NCI-H2171 (cell line): ENCODE measurements at places on chromosomes 7 and 10.
A peak's percentile ranks its signal among the peaks of the same experiment; 100 is the strongest.

DNA sequence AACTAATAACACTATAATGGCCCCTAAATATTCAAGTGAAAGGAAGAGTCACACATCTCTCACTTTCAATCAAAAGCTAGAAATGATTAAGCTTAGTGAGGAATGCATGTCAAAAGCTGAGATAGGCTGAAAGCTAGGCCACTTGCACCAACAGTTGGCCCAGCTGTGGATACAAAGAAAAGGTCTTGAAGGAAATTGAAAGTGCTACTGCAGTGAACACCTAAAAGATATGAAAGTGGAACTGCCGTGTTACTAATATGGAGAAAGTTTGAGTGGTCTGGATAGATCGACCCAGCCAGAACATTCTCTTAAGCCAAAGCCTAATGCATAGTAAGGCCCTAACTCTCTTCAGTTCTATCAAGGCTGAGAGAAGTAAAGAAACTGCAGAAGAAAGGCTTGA, 12.1 kb upstream of the SNX13 start:
- DNase-seq, result no peak

DNA sequence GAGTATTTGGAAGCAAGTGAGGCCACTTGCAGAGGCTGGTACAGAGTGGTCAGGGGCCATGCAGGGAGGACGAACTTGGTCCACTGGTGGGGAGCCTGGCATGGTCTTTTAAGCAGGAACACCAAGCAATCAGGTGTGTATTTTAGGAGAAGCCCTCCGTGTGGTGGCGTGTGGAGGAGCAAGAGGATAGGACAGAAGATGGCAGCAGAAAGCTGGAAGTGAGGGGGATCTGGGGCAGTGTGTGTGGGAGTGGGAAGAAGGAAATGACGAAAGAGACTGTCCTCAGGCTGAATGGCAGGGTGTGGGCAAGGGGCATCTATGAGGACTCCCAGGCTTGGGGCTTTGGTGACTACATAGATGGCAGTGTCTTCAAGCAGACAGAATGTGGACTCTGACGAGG, 51.2 kb downstream of the TEX36 start:
- no peak for DNase-seq

GRCh38 chr7:158077934-158078910, 509.4 kb downstream of the PTPRN2 start:
- peak; percentile 67 for DNase-seq

- no peak for DNase-seq
Observed at GRCh38 chr10:28810057-28810870, 132.9 kb downstream of the BAMBI start.

GRCh38 chr10:62333988-62334682, 40.0 kb upstream of the ZNF365 start:
- no peak for DNase-seq

GRCh38 chr7:149355390-149356048, 93.5 kb downstream of the ZNF783 start:
- no peak for DNase-seq

DNA sequence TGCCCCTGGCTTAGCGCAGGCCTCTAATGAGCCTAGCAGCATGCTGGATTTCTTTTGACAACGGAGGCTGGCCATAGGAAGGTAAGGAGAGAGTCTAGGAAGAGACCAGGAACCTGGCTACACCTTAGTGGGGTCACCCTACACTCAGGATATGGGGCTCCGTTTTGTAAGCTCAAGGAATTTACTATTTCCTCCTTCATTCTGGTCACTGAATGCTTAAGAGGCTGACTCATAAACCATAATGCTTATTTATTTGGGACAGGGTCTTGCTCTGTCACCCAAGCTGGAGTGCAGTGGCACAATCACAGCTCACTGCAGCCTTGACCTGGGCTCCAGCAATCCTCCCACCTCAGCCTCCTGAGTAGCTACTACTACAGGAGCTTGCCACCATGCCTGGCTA, 38.4 kb downstream of the CARD11 start:
- DNase-seq, result no peak

DNA sequence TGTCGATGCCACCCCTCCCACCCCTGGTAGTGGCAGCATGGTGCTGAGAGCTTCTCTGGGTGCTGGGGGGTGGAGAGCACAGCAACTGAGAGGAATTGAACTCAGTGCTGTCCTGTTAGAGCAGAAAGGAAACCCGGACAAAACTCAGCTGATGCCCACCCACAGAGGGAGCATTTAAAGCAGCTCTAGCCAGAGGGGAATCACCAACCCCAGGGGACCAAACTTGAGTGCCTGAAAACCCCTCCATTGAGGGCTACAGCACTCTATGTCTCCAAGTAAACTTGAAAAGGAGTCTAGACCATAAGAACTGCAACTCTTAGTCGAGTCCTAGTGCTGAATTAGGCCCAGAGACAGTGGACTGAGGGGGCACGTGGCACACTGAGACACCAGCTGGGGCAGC, 16.8 kb upstream of the FOXI2 start:
- no peak for DNase-seq

DNA sequence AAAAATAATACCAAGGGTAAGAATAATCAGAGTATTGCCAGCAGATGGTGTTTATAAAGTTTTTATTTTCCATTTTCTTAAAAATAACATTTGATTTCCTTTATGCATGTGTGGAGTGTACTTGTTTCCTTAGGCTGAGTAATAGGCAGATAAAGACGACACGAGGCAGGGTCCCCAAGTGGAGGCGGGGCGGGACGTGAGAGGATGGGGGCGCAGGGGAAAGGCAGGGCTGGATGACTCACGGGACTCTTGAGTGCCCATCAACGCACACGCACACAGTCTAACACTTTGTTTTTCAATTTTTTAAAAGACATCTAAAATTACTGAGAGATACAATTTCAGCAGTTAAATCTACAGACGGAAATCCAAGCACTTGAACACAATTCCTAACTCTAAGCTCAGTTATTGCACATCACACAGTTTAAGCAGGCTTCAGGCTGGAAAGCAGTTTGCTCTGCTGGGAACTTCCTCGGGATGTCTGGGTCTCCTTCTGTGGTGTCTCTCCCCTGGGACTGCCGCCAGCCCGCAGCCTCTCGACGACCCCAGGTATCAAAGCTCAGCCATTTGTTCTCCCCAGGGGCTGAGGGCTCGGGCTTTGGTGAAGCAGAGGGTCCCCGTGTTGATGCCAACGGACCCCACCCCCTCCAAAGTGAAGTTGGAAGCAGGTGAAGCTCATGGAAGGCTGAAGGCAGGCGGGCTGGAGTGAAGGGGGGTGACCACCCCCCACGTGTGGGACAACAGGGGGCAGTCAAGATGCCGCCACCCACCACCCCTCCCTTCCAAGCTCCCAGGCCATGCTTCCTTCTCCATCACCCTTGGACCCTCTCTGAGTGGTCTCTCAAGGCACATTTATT, 29.1 kb downstream of the SPOCK2 start:
- DNase-seq, result peak; percentile 7

DNA sequence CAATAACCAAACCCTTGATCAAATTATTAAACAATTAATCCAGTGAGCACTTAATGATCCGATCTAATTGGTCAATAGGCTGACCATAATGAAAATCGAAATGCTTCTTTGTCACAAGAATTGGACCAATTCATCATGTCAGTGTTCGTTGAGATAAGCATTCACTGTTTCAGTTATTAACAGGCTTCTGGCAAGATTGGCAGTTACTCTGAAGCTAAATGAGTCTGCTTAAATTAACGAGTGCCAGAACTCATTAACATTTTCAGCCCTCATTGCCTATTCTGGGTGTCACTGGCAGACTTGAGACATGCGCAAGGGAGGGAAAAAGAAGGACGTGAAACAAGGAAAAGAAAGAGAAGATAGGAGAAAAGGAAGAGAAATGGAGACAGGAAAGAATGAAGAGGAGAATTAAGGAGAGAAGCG, 30.7 kb upstream of the SLC26A3 start:
- DNase-seq, result no peak

DNA sequence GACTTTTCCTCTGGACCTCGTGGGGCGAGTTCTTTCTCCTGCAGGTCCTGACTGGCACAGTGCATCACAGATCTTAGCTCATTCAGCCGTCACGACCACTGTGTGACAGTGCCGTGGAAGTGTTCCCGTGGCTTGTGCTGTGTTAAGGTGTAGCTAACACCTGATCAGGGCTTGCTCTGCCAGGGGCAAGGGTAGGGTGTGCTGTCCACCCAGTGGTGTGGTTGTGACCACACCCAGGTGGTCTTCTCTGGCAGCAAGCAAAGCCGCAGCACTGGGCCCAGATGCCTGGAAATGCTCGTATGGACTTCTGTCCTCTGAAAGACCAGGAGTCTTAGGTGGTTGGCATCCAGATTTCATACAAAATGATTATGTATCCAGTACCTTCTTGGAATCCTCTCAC, 86.2 kb downstream of the GLRX3 start:
- no peak for DNase-seq

- no peak for DNase-seq
Observed at GRCh38 chr7:8085420-8085819, 116.8 kb downstream of the GLCCI1 start.

DNA sequence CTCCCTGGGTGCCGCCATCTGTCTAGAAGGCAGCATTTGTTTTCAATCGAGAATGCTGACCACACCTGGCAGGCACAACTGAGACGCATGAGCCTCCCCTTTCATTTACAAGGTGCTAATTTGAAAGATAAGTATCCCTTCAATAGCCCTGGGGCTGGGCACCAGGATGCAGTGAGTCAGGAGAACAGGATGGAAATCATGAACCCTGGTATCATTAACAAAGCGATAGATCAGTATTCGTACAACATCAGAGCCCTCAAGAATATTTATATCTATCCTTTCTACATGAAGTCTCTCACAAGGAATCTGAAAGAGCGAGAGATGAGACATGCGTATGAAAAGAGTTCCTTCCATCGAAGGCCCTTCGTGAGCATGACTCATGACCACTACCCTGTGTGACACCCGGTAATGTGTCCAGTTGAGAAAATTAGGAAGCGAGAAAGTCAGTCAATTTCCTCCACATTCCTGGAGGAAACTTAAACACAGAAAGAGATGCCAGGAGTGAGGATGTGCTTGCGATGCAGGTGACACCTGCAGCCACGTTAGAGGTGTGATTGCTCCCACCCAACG, 123.1 kb upstream of the PITRM1 start:
- DNase-seq, result no peak

DNA sequence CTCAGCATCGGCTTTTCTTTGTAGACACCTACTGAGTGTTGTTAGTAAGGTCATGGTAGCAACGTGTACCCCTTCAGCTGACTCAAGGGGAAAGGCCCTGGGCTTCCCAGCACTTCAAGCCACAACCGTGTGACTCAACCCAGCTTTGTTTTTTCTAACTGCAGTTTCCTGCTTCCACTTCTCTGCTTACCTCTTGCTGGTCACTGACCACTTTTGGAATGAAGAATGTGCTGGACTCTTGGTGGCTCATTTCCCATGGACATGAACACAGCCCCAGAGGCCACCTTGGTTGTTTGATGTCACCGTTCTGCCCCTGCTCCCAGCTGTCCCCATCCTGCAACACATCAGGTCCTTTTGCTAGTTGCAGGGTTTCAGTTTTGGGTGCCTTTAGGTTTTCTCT, 69.5 kb upstream of the ZNF438 start:
- DNase-seq, result no peak

DNA sequence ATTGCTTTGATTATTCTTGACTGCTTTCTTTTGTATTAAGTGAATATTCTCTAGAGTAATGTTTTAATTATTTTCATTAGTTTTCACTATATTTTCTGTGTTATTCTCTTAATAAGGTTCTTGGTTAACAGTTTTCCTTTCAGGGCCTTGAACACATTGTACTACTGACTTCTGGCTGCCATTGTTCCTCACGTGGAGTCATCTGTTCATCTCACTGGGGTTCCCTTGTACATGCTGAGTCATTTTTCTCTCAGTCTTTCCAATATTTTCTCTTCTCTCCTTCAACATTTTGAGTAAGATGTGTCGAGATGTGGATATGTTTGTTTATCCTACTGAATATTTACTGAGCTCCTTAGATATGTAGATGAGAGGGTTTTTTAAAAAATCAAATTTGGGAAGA, 400.7 kb downstream of the TCERG1L start:
- no peak for DNase-seq

DNA sequence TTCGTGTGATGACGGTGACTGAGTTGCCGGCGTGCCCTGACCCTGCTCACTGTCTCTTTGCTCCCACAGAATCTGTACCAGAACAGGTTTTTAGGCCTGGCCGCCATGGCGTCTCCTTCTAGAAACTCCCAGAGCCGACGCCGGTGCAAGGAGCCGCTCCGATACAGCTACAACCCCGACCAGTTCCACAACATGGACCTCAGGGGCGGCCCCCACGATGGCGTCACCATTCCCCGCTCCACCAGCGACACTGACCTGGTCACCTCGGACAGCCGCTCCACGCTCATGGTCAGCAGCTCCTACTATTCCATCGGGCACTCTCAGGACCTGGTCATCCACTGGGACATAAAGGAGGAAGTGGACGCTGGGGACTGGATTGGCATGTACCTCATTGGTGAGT, 199.2 kb downstream of the HECW1 start:
- DNase-seq, result no peak

- DNase-seq, result no peak
Observed at GRCh38 chr10:58797356-58797755, 284.7 kb downstream of the BICC1 start.

DNA sequence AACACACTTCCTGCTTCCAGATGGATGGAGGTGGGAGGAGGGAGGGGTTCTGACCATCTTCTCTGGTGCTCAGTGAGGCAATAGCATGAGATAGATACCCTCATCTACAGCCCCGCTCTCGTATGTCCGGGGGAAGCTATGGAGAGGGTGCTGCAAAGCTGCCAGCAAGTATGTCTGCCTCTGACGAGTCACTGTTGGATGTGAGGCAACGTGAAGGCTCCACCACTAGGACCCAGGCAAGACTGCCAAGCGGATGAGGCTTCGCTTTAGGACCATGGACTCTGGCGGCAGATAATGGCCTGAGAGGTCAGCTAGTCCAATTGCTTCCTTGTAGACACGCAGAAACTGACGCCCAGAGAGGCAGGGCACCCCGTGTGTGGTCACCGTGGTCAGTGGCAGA, 601.6 kb downstream of the PTPRN2 start:
- no peak for DNase-seq

DNA sequence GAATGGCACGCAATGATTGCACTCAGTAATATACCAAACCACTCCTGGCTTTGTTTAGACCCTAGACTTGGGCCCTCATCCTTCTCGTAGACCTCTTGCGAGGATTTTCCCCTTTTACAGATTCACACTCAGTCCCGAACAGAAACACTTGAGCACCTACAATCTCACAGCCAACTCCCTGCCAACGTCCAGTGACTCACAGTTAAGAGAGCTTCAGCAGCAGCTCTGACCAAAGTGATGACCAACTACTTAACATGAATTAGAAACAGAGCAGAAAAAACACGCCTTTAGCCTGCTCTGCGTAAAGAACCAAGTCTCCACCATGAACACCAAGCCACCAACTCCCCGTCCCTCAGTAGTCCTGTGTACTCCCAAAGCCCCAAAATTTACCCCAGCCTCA, 2.2 kb downstream of the DNAJC30 start:
- no peak for DNase-seq

GRCh38 chr10:56653289-56653688, 292.2 kb upstream of the ZWINT start:
- no peak for DNase-seq

DNA sequence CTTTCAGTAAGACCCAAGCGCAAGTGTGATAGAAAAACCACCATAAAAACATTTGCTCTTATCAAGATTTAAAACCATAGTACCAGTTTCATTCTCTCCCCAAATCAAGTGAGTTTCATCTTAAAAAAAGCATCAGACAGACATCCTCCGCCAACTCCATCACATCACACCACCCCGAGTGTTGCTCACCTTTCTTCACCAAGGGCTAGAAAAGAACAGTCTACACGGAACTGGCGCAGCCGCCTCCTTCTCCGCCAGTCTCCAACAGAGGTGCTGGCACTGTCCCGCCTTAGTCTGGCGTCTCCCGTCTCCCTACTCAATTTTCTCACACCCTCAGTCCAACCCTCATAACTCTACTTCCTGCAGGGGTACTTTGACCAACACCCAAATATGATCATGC, 46.9 kb upstream of the WIPI2 start:
- DNase-seq, result no peak
